Activated naive CD8-positive, alpha-beta T cell treated with anti-CD3 and anti-CD28 coated beads, Interleukin-2, amount 50 U/mL, for 24 hours (primary cell): ENCODE measurements at places on chromosomes 2 and 18.

DNA sequence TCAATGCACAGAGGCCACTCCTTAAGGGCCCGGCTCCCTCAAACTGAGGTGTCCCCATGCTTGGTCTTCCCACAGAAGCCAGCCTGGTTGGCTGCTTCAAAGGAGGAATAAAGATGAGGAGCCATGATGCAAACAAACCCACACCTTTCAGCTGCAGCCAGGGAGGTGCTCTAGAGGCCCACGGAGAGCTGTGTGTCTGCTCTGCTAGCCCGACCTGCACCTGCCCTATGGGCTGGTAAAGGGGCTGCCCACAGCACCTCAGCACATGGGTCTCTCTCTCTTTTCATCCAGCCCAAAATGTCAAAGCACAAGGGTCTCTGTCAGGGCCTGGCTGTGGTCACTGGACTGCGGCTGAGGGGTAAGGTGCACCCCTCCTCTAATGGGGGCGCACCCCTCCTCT lies 132.1 kb downstream of the MSH2 start:
- no peak overlapping the region for H3K4me3 ChIP-seq
- H3K4me1 ChIP-seq = peaks cover 6% of the 10 kb centered on the region
- no peak for DNase-seq
- no peak overlapping the region for H3K27ac ChIP-seq
- no peaks in the 10 kb centered on the region for H3K36me3 ChIP-seq

GRCh38 chr2:99431587-99432275 lies 58.1 kb downstream of the REV1 start:
- H3K27me3 ChIP-seq = no peaks in the 10 kb centered on the region
- H3K36me3 ChIP-seq = peaks cover 22% of the 10 kb centered on the region
- H3K27ac ChIP-seq = no peak overlapping the region

DNA sequence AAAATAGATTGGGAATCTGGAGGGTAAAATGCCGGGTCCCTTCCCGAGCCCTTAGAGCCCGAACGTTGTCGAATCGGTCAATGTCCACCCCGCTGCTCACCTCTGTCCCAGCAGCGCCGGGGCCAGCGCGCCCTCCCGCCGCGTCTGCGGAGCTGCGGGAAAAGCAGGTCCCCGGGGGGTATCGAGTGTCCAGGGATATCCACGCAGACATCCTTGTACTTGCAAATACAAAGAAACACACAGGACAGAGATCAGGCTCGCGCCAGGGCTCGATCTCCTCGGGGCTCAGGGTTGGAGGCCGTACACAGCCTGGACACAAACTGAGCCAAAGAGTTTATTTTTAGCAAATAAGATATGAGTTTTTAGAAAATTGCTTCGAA lies 2.3 kb upstream of the GATA6 start:
- H3K4me3 ChIP-seq = no peak overlapping the region
- peaks cover 75% of the 10 kb centered on the region for H3K27me3 ChIP-seq
- H3K36me3 ChIP-seq = peaks cover 2% of the 10 kb centered on the region
- DNase-seq = no peak

- no peaks in the 10 kb centered on the region for H3K36me3 ChIP-seq
- H3K4me1 ChIP-seq = no peaks in the 10 kb centered on the region
- no peak overlapping the region for H3K4me3 ChIP-seq
- peaks cover 3% of the 10 kb centered on the region for H3K27me3 ChIP-seq
- no peak for DNase-seq
These were observed 19.6 kb downstream of the CHN1 start for GRCh38 chr2:174985614-174986013.

DNA sequence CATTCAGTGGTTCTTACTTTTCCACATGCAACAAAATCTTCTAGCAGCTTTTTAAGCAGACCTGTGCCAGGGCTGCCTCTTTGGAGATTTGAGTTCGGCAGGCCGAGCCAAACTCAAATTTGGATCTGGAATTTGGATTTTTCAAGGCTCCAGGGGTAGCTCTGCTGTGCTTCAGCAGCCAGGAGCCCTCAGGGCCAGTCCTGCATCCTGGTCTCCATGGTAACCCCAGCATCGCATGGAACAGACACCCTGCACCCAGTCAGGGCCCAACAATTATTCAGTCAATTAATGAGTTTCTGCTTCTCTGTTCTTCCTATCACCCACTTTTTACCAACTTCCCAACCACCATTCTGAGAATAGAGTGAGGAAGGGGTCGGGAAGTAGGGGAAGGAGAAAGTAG lies 30.0 kb downstream of the EN1 start:
- DNase-seq = no peak
- H3K27me3 ChIP-seq = peaks cover 37% of the 10 kb centered on the region
- H3K4me1 ChIP-seq = no peaks in the 10 kb centered on the region
- H3K27ac ChIP-seq = no peak overlapping the region
- no peak overlapping the region for H3K4me3 ChIP-seq
- no peaks in the 10 kb centered on the region for H3K36me3 ChIP-seq

- peaks cover 4% of the 10 kb centered on the region for H3K36me3 ChIP-seq
- peak overlapping the region; percentile 69 for H3K4me3 ChIP-seq
- H3K4me1 ChIP-seq = peaks cover 75% of the 10 kb centered on the region
- H3K27ac ChIP-seq = peak overlapping the region; percentile 83
- peaks cover 14% of the 10 kb centered on the region for H3K27me3 ChIP-seq
- no peak for DNase-seq
These were observed 134.0 kb downstream of the HDAC4 start for GRCh38 chr2:239266779-239267287.

DNA sequence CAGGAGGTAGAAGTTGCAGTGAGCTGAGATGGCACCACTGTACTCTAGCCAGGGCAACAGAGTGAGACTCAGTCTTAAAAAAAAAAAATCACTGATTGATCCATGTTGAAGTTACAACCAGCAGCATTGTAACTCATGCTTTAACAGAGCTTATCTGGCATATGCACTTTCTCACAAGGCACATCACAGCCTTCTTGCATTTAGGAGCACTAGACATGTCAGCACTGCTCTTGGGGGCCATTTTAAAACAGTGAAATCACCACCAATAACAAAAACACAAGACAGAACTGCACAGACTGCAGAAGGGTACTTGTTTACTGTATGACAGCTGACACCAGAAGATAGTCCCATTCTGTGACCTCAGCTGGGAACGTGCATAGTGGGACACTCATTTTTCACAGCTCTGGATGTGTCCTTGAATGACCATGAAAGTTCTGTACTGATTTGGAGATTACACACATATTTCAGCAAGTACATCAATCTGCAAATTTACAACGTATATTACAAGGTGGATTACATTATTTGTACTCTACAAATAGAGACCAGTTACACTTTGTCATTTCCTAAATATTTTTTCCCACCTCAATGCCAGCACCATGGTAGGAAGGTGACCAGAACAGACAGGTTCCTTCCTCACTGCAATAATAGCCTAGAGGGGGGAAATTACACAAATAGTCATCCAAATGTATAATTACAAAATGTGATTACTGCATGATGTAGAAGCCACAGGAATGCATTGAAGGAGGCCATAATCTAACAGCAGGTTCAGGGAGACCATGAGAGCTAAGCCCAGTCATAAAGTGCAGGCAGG lies 35.1 kb downstream of the CCBE1 start:
- no peaks in the 10 kb centered on the region for H3K36me3 ChIP-seq
- peaks cover 5% of the 10 kb centered on the region for H3K27me3 ChIP-seq
- H3K27ac ChIP-seq = no peak overlapping the region

DNA sequence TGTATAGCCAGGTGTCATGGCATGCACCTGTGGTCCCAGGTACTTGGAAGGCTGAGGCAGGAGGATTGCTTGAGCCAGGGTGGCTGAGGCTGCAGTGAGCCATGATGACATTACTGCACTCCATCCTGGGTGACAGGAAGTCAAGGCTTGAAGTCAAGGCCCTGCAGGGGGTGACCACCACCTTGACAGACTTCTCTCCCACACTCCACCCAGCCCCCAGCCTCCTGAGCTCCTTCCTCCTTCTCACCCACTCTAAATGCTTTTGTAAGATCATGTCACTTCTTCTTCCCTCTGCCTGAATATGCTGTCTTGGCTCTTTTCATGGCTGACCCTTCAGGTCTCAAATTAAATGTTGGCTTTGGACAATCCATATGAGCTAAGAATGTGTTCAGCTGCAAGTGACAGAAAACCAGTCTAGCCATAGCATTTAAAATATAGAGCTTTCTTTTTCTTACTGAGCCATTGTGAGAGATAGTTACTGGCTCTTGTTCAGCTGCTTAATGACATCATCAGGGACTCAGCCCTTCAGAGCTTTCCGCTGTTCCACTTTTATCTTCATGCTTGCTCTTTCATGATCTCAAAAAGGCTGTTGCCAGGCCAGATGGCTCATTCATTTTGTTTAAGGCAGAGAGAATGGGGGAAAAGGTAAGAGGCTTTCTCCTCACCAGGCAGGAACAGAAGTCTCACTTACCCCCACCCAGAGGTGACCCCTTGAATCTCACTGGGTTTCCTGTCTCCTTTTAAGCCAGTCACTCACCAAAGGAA lies 36.7 kb upstream of the TTC39C start:
- peak overlapping the region; percentile 55 for H3K27ac ChIP-seq
- H3K36me3 ChIP-seq = no peaks in the 10 kb centered on the region
- H3K4me3 ChIP-seq = no peak overlapping the region
- H3K27me3 ChIP-seq = no peaks in the 10 kb centered on the region

- no peak for DNase-seq
- H3K27ac ChIP-seq = no peak overlapping the region
- no peaks in the 10 kb centered on the region for H3K27me3 ChIP-seq
- peaks cover 43% of the 10 kb centered on the region for H3K4me1 ChIP-seq
These were observed 96.8 kb downstream of the UXS1 start for GRCh38 chr2:106097038-106098000.

DNA sequence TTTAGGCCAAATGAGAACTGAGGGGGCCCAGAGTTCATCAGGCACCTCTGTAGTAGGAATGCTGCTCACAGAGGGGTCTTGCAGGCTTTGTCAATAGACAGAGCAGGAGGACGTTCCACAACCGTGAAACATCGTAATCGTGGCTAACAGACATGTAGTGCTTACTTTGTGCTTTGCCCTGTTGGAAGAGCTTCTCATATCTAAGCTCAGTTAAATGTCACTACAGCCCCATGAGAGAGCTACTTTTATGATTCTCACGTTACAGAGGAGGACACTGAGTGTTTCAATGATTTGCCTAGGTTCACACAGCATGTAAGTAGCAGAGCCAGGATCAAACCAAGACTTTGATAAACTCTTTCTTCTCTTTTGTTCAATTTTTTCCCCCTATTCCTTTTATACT lies 136.6 kb downstream of the MYCN start:
- H3K36me3 ChIP-seq = no peaks in the 10 kb centered on the region
- H3K4me1 ChIP-seq = no peaks in the 10 kb centered on the region
- no peak for DNase-seq
- no peak overlapping the region for H3K4me3 ChIP-seq
- no peaks in the 10 kb centered on the region for H3K27me3 ChIP-seq
